ENCODE measurements at places on chromosomes 1 and 21. TPM values are rescaled to one million over a fixed set of nuclear protein-coding genes. Genes with fewer than 3 reads are reported as not detected.

GRCh38 chr1:182185842-182186756 lies 124.6 kb upstream of the ZNF648 start:
- H3K36me3 ChIP-seq: no peaks in the 10 kb centered on the region
- H3K27ac ChIP-seq: no peak overlapping the region
- no peaks in the 10 kb centered on the region for H3K27me3 ChIP-seq
- no peak overlapping the region for H3K4me3 ChIP-seq
- no peak for DNase-seq

DNA sequence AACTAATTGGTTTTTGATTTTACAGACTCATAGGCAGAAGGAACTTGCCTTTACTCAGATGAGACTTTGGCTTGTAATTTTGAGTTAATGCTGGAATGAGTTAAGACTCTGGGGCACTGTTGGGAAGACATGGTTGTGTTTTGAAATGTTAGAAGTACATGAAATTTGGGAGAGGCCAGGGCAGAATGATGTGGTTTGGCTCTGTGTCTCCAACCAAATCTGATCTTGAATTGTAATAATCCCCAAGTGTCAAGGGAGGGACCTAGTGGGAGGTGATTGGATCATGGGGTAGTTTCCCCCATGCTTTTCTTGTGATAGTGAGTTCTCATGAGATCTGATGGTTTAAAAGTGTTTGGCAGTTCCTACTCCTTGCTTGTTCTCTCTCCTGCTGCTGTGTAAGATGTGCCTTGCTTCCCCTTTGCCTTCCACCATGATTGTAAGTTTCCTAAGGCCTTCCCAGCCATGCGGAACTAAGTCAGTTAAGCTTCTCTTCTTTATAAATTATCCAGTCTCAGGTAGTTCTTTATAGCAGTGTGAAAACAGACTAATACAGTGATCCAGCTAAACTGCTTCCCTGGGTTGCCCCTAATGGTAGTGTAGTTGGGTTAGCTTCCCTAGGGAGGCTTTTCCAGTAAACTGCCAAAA lies 10.2 kb downstream of the CPT2 start:
- no peaks in the 10 kb centered on the region for H3K27me3 ChIP-seq
- no peak overlapping the region for H3K27ac ChIP-seq
- DNase-seq: no peak
- H3K4me3 ChIP-seq: no peak overlapping the region

DNA sequence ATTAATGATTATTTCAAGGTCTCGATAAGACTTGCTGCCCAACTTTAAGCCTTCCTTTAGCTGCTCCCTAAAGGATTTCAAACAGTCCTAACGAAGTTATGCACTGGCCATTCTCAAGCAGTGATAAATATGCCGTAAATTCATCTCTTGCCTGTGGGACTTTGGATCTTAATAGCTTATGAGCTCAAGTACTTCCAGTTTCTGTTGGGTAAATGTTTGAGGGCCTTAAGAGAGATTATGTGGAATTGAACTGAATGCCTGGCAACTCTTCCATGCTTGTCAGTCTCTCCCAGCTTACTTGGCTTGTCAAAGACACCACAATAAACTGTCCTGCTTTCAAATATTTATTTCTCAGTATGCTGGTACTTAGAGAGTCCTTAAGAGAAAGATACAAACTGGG lies 3.5 kb upstream of the OR10J4 start:
- H3K4me1 ChIP-seq: no peaks in the 10 kb centered on the region
- no peaks in the 10 kb centered on the region for H3K27me3 ChIP-seq
- H3K4me3 ChIP-seq: no peak overlapping the region
- no peak for DNase-seq

DNA sequence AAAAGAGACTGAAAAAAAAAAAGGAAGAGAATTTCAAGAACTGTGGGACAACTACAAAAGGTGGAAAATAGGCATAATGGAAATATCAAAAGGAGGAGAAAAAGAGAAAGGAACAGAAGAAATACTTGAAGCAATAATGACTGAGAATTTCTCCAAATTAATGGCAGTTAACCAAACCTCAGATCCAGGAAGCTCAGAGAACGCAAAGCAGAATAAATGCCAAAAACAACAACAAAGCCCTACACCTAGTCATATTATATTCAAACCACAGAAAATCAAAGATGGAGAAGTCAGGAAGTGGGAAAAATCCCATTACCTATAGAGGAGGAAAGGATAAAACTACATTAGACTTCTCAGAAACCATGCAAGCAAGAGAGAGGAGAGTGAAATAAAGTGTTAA lies 20.7 kb upstream of the AHCYL1 start:
- H3K4me1 ChIP-seq: no peaks in the 10 kb centered on the region
- H3K36me3 ChIP-seq: no peaks in the 10 kb centered on the region
- H3K27me3 ChIP-seq: no peaks in the 10 kb centered on the region
- no peak for DNase-seq
- H3K27ac ChIP-seq: no peak overlapping the region

- no peak for DNase-seq
- no peaks in the 10 kb centered on the region for H3K27me3 ChIP-seq
- no peak overlapping the region for H3K4me3 ChIP-seq
- H3K36me3 ChIP-seq: peaks cover 10% of the 10 kb centered on the region
Measured at GRCh38 chr21:43877936-43878575, 13.0 kb downstream of the AGPAT3 start.

- H3K27ac ChIP-seq: no peak overlapping the region
- no peaks in the 10 kb centered on the region for H3K36me3 ChIP-seq
- no peaks in the 10 kb centered on the region for H3K27me3 ChIP-seq
- DNase-seq: no peak
- no peak overlapping the region for H3K4me3 ChIP-seq
Measured at GRCh38 chr1:3948344-3948743, 48.3 kb upstream of the C1orf174 start.

DNA sequence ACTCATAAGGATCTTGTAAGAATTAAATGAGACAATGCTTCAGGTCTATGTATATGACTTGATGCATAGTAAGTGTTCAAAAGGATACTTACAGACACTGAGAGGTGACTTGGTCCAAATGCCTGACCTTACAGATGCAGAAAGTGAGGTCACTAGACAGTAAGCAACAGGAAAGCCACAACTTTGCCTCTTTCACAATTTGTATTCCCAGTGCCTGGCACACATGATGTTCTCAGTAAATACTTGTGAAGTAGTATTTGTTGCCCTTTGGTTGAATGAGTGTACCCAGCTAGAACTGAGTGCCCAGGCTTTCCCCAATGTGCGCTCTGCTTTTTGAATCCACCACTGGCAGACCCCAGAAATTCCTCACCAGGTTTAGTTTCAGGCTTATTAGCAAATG lies 105.1 kb downstream of the BEND5 start:
- no peaks in the 10 kb centered on the region for H3K27me3 ChIP-seq
- no peak overlapping the region for H3K27ac ChIP-seq
- no peaks in the 10 kb centered on the region for H3K36me3 ChIP-seq
- DNase-seq: no peak
- H3K4me1 ChIP-seq: no peaks in the 10 kb centered on the region

GRCh38 chr1:222140206-222140605 lies 398.3 kb upstream of the DUSP10 start:
- H3K27me3 ChIP-seq: no peaks in the 10 kb centered on the region
- H3K27ac ChIP-seq: no peak overlapping the region
- no peak for DNase-seq

- no peak for DNase-seq
- no peak overlapping the region for H3K27ac ChIP-seq
- no peaks in the 10 kb centered on the region for H3K36me3 ChIP-seq
- H3K4me3 ChIP-seq: no peak overlapping the region
- no peaks in the 10 kb centered on the region for H3K4me1 ChIP-seq
Measured at GRCh38 chr1:4969556-4970129, 315.2 kb downstream of the AJAP1 start.

DNA sequence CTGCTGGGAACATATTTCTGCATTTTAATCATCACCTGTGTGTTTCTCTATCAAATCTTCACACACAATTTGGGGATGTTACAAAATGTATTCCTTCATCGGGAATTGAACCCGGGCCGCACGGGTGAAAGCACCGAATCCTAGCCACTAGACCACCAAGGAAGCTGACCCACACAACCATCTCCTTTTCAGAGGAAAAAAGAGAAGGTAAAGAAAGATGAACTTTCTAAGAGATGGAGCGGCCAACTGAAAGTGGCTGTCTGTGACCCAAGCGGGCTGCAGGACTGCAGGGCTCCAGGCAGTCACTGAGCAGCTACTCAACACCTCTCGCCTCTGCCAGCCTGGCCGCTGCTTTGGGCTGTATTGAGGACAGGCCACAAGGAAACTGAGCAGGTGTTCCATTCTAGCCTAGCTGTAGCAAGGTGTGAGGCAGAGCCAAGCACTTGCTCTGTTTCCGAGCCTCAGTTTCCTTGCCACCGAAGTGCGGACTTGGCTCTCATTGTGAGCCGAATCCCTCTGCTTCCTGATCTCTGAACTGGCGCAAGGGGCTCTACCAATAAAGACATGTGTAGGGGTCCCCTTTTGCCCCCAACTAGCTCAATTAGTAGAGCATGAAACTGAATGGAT lies 156.9 kb upstream of the NBPF11 start:
- H3K27me3 ChIP-seq: peaks cover 44% of the 10 kb centered on the region
- no peak overlapping the region for H3K27ac ChIP-seq
- no peak overlapping the region for H3K4me3 ChIP-seq
- H3K4me1 ChIP-seq: peaks cover 4% of the 10 kb centered on the region
- DNase-seq: no peak

DNA sequence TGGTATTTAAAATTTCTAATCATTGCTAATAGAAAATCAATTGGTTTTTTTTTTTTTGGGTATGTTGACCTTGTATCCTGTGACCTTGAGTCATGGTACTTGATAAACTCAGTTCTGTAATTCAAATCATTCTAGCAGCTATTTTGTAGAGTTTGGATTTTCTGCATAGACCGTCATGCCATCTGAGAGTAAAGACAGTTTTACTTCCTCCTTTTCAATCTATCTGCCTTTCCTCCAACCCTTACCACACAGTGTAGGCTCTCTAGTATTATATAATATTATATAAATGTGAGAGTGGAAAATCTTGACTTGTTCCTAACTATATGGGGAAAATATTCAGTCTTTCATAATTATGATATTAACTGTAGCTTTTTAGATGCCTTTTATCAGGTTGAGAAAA lies 7.0 kb downstream of the TDRD5 start:
- H3K27me3 ChIP-seq: no peaks in the 10 kb centered on the region
- H3K27ac ChIP-seq: no peak overlapping the region
- H3K4me1 ChIP-seq: no peaks in the 10 kb centered on the region
- H3K4me3 ChIP-seq: no peak overlapping the region
- DNase-seq: no peak

- H3K36me3 ChIP-seq: peaks cover 2% of the 10 kb centered on the region
- no peak overlapping the region for H3K4me3 ChIP-seq
- no peak for DNase-seq
- H3K27me3 ChIP-seq: no peaks in the 10 kb centered on the region
Measured at GRCh38 chr1:31901838-31902509, 36.2 kb downstream of the PTP4A2 start.

DNA sequence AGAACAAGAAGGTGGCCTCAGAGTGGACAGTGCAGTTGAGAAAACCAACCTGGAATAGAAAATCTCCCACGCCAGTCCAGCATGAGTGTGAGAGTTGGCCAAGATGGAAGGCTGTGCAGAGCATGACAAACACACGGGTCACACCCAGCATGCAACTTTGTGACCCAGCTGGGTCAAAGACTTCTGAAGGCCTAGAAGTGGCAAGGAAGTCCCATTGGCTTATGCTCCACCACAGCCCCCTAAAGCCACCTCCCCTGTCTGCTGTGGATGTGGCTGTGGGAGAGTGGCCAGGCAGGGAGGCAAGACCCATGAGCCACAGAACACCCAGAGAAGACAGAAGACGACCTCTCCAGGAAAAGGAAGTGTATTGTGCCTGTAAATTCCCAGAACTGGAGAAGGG lies 13.6 kb downstream of the BATF3 start:
- H3K36me3 ChIP-seq: no peaks in the 10 kb centered on the region
- H3K27me3 ChIP-seq: no peaks in the 10 kb centered on the region
- H3K4me1 ChIP-seq: peaks cover 21% of the 10 kb centered on the region
- no peak for DNase-seq

DNA sequence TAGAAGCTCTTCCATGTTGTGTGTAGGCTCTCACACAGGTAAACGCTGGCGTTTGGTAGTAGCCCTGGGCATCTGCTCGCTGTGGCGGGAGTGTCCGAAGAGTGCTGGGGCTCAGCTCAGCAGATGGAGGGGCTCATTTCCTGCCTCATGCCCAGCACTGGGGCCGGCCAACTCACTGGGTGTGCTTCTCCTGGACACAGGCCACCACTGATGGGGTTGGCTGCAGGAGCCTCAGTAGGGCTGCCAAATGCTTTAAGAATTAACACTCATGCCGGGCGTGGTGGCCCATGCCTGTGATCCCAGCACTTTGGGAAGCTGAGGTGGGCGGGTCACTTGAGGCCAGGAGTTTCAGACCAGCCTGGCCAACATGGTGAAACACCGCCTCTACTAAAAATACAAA lies 20.9 kb downstream of the UQCRHL start:
- no peaks in the 10 kb centered on the region for H3K36me3 ChIP-seq
- no peaks in the 10 kb centered on the region for H3K4me1 ChIP-seq
- H3K4me3 ChIP-seq: no peak overlapping the region
- H3K27ac ChIP-seq: no peak overlapping the region
- no peaks in the 10 kb centered on the region for H3K27me3 ChIP-seq
- no peak for DNase-seq

DNA sequence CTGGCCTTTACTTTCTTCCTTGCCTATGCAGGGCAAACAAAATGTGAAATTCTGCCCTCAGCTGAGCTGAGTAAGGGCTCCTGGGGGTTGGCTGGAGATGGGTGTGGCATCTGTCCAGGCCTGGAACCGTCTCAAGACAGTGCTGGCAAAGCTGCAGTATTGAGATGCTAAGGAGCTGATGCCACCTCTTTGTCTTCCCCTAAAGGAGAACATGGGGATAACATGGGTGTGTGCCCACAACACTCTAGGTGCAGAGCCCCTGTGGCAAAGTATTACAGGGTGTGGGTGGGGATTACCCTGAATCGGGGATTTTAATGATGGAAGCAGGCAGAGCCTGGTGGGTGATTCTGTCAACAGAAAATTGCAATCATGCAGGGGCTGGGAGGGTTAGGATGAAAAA lies 2.5 kb upstream of the ST3GAL3 start:
- no peak overlapping the region for H3K4me3 ChIP-seq
- no peak overlapping the region for H3K27ac ChIP-seq
- H3K4me1 ChIP-seq: peaks cover 16% of the 10 kb centered on the region
- no peaks in the 10 kb centered on the region for H3K27me3 ChIP-seq

RGSL1 gene
- not detected for total RNA-seq

DDR2 gene
- 0.47 TPM for total RNA-seq

APCS gene
- not detected for total RNA-seq

TRABD2B gene
- total RNA-seq: not detected

IQCC gene
- 2.7 TPM for total RNA-seq

MYOG gene
- total RNA-seq: not detected

STYXL2 gene
- not detected for total RNA-seq

Measured in CD4-positive, alpha-beta memory T cell (primary cell).